ENCODE measurements at places on chromosomes 11 and 22.

GRCh38 chr11:12291313-12291712, 86.1 kb upstream of the PARVA start:
- no peak for ATAC-seq

DNA sequence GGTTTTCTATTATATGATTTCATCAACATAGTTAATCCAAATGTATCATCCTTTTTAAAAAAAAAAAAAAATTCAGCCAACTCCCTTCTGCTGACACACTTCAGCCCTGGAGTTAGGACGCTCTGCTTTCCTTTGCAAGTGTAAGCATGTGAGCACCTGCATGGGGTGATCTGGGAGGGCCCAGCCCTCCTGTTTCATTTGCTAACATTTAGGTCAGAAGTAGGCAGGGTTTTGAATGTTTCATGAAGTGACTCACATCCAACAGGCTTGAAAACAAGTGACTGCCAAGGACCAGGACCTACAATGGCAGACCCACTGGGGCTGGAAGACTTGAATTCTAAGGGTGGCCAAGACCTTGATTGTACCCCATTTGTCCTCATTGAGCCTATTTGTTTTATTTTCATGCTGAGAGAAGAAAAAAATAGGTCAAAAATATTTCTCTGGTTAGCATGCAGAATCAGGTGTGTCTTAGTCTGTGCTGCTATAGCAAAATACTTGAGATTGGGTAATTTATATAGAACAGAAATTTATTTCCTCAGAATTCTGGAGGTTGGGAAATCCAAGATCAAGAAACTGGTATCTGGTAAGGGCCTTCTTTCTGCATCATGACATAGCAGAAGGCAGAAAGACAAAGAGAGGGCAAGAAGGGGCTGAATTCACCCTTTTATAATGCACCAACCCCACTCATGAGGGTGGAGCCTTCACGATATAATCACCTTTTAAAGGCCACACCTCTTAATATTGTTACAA, 137.6 kb downstream of the CD44 start:
- ATAC-seq: peak; percentile 73

- no peak for ATAC-seq
Measured at GRCh38 chr11:70587075-70587389, 188.7 kb downstream of the CTTN start.

- no peak for ATAC-seq
Measured at GRCh38 chr11:22976146-22976545, 115.9 kb upstream of the CCDC179 start.

DNA sequence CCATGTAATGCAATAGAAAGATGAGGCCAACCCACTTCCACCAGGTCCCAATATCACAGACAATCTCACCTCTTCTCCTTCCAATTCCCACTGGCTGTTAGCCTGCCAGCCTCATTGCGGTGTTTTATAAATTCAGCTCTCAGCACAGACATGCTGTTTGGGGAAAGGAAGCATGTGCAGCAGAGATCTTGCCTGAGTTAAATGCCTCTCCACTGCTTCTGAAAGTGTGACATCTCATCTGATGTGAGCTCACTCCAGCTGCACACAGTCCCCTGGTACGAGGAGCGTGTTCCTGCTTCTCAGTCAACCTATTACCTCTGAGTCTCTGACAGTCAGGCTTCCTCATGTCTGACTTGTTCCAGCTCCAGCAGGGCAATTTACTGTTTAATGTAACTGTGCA, 122.7 kb upstream of the GUCY1A2 start:
- ATAC-seq: no peak

DNA sequence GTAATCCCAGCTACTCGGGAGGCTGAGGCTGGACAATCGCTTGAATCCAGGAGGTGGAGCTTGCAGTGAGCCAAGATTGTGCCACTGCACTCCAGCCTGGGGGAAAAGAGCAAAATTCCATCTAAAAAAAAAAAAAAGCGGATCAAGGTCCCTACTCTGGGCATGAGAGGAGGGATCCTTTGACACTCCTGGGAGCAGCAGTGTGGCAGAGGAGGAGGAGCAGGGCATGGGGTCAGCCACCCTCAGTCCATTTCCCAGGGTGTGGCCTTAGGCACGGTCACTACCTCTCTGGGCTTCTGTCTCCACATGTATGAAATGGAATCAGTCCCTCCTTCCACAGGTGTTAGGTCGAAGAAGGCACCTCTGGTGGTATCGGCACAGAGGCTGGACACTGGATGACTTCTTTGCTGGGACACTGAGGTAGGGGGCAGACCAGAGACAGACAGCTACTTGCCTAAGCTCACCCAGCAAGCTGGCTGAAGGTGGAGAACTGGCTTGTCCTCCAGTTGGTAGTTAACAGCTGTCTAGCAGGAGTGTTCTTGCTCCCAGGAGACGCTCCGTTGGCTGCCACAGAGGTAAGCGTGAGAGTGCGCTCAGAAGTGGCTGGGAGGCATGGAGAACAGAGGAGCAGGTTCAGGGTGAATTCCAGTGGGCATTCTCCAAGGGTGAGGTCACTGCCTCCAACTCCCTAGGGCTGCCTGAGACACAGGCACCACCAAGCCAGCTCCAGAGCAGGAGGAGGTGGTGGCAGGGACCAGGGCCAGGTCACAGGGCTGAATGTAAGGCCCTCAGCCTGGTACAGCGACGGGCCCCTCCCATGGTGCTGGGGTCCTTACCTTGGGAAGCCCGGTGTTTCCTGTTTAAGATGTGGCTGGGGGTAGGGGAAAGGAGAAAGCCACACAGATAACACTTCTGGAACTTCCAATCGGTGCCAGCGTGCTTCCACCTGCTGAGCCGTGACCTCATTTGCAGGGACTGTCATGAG, 19.5 kb downstream of the TXN2 start:
- no peak for ATAC-seq

DNA sequence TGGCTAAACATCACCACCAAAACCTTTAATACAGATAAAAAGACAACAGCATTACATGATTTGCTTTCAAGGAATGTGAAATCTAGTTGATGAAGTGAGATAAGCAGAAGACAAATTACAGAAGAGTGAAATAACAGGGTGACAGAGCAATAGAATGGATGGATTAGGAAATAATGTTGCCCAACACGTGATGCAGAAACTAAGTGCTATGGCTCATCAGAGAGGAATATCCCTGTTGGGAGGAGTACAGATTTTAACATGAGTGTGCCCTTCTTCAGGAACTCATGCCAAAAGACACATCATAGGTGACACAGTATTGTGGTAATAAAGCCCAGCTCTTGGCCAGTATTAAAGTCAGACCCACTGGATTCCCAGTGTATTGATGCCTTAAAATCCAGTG, 176.6 kb upstream of the RAG2 start:
- no peak for ATAC-seq

DNA sequence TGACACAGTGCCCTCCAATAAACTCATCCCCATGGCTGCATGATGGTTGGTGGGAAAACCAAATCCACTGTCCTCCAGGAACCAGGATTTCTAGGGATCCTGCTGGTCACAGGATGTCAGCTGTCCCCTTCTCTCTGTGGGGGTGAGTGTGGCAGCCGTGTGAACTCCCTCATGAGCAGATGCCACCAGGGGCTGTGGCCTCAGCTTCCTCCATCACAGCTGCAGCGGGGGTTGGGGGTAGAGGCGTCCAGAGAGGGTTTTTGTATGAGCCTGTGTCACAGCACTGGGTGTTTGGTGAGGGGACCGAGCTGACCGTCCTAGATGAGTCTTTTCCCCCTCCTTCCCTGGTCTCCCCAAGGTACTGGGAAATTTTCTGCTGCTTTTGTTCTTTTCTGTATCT, 26.4 kb downstream of the IGLL5 start:
- no peak for ATAC-seq

DNA sequence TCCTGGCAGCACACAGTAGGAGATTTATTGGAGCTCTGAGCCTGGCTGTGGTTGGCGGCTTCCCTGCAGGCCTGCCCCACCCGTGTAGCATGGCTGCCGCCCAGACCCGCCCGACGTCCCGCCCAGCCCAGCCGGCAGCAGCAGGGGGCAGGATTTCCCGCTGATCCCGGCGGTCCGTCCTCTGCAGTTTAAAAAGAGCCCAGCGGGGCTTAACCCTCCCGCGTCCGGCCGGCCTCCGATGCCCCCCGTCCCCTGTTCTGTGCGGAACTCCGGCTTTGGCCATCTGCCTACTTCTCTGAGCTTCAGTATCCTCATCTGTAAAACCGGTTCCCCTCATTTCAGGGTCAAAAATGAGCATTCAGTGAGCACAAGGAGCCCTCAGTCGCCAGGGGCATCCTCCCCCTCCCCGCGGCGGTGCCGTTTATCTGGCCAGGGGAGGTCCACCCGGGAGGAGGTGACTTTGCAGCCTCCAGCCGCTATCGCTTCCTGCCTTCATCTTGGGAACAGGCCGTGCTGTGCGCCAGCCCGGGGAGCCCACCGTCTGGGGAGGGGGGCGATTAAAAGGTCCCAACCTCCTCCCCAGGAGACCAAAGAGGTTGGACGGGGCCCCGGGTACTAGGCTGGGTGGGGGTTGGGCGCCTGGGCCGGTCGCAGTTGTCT, at the start of gene GAS2L1:
TSS of gene GAS2L1 (plus strand) at position 476 of the 660 bp plus-strand sequence. CDS start 1,456 bp downstream, outside the sequence.
- peak; percentile 54 for ATAC-seq

DNA sequence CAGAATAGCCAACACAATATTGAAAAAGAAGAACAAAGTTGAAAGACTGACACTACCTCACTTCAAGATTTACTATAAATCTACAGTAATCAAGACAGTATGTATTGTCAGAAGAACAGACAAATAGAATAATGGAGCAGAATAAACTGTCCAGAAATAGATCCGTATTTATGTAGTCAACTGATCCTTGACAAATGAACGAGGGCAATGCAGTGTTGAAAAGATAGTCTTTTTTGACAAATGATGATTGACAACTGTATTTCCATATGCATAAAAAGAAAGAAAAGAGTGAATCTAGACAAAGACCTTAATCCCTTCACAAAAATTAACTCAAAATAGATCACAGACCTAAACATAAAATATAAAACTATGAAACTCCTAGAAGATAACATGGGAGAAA, 767.1 kb downstream of the KCNA4 start:
- ATAC-seq: no peak

DNA sequence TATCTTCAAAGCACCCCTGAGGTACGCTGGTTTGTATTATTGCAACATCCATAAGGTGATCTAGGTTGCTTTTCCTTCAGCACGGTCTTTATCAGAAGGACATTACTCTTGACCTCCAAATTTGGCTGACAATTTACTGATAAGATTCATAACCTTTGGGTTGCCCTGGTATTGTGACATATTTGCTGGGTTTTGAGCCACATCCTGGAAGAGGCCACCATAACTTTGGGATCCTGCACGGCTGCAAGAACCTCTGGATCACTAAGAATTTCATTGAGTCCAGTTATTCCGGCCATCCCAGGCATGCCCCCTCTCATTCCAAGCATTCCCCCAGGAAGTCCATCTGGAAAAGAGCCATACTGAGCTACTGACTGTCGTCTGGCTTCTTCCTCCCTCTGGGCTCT, 6.5 kb upstream of the PLET1 start:
- ATAC-seq: no peak

DNA sequence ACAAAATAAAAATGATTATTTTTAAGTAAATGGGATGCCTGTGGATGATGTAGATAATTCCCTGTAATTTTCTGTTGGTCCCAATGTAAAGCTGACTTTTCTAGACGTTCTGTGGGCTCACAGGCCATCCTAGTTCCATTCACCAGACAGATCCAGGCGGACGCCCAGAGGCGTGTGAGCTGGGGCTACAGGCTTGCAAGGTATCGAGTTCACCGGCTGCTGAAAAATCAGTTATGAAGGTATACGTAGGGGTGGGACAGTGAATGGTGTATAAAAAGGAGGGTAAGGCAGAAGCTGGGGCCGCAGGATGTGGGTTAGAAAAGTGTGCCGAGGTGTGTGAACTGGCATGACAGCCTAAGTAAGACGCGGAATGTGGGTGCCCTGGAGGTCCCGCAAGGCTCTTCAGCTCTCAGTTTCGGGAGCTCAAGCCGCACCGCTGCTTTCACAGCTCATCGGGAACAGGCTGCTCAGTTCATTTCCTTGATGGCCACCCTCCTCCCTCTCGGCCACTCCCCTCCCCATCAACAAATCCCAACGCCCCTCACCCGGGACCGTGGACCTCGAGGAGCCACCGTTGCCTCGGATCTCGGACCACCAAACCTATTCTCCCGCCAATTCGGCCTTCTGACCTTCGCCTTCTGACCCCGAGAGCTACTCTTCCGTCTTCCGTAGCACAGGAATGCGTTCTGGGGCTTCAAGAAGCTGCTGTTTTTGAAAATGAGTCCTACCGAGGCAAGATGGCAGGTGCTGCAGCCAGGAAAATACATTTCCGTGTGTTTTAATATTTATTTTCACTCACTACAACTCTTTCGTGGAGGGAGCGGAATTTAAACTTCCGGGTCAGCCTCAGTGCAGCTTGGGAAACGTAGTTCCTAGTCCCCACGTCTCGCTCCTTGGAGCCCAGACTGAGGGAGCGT, at the start of gene XNDC1N:
TSS of gene XNDC1N (minus strand) at position 775 of the 917 bp plus-strand sequence. CDS start 5,241 bp downstream, outside the sequence.
- peak; percentile 85 for ATAC-seq

DNA sequence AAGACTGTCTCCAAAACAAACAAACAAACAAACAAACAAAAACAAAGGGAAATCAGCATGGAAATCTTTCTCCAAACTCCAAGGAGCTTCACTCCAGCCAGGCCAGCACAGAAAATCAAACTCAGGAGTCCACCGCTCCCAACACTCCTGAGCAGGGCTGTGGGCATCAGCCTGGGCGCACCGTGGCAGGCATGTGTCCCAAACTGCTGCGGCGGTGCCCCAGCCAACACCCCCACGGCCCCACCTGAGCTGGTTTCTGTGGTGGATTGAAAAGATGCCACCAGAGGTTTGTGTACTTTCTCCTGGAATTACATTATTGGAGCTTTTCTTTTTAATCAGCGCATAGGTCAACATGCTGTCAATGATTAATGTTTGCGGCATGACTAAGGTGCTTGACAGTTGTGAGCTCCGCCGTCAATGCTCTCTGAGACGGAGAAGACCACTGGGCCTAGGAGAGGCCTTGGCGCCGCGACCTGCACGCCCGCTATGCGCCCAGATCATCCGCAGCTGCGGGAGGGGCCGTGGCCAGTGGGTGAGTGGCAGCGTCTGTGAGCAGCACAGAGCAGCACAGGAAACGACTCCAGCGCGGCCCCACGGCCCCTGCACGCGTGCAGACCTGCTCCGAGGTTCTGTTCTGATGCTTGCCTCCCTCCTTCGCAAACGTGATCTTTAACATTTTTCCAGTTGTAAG, 18.1 kb downstream of the DRD4 start:
- no peak for ATAC-seq

DNA sequence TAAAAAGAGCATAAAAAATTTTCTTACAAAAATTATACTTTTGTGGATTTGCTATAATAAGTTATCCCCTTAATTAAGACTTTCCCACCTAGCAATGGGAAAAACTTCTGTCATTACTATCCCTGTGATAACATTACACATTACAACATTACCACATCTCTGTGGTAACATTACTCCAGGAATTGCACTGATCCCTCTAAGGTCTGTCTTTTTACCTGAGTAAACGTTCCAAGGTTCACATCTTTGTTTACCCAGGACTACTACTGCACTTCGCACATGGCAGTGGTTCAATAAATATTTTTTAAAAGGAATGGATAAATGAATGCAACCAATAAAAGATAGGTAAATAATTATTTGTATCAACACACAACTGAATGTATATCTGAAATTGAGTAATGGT, 92.4 kb upstream of the NOX4 start:
- ATAC-seq: no peak

All from activated T-helper 17 cell treated with anti-CD3 and anti-CD28 coated beads, Interleukin-2, amount 50 U/mL, for 72 hours (primary cell).